ENCODE measurements at places on chromosomes 2 and 18. TPM values are rescaled to one million over a fixed set of nuclear protein-coding genes. Genes with fewer than 3 reads are reported as not detected.

- no peak overlapping the region for H3K4me3 ChIP-seq
- H3K27me3 ChIP-seq: no peaks in the 10 kb centered on the region
- H3K27ac ChIP-seq: no peak overlapping the region
- H3K36me3 ChIP-seq: peaks cover 5% of the 10 kb centered on the region
- peaks cover 23% of the 10 kb centered on the region for H3K4me1 ChIP-seq
These were observed 24.3 kb upstream of the UBE2F start for GRCh38 chr2:237942513-237942899.

- no peaks in the 10 kb centered on the region for H3K27me3 ChIP-seq
- H3K27ac ChIP-seq: no peak overlapping the region
- H3K4me1 ChIP-seq: peaks cover 39% of the 10 kb centered on the region
These were observed 37.5 kb upstream of the NPAS2 start for GRCh38 chr2:100782380-100782878.

DNA sequence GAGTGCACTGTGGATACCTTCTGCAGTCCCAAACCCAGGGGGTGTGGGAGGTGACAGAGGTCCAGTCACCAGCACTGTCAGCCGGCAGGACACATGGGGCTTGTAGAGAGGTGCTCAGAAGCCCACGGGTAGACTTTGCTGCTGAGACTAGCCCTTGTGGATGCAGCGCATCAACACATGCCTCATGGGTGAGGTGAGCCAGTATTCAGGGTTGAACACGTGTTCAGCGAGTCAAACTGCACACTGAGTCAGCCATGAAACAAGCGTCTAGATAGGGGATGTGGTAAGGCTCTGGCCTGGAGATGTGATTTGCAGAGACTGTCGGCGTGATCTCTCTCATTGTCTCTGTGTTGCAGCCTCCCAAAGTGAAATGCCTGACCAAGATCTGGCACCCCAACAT, 35.8 kb upstream of the SCLY start:
- peaks cover 12% of the 10 kb centered on the region for H3K4me1 ChIP-seq
- H3K27me3 ChIP-seq: no peaks in the 10 kb centered on the region
- H3K4me3 ChIP-seq: no peak overlapping the region
- no peak overlapping the region for H3K27ac ChIP-seq

Gene OTX1
- total RNA-seq: 1.4 TPM

Gene SPHKAP
- total RNA-seq: not detected

- no peak overlapping the region for H3K27ac ChIP-seq
- H3K27me3 ChIP-seq: peaks cover 41% of the 10 kb centered on the region
- DNase-seq: no peak
- no peaks in the 10 kb centered on the region for H3K4me1 ChIP-seq
- no peaks in the 10 kb centered on the region for H3K36me3 ChIP-seq
These were observed 13.5 kb upstream of the SIX3 start for GRCh38 chr2:44927985-44928482.

Gene EPB41L3
- not detected for total RNA-seq

Gene FSHR
- total RNA-seq: not detected

- H3K27me3 ChIP-seq: no peaks in the 10 kb centered on the region
- DNase-seq: no peak
- peak overlapping the region; percentile 54 for H3K4me3 ChIP-seq
- peaks cover 34% of the 10 kb centered on the region for H3K4me1 ChIP-seq
- peak overlapping the region; percentile 95 for H3K27ac ChIP-seq
These were observed 25.1 kb upstream of the CREB1 start for GRCh38 chr2:207504513-207505170.

DNA sequence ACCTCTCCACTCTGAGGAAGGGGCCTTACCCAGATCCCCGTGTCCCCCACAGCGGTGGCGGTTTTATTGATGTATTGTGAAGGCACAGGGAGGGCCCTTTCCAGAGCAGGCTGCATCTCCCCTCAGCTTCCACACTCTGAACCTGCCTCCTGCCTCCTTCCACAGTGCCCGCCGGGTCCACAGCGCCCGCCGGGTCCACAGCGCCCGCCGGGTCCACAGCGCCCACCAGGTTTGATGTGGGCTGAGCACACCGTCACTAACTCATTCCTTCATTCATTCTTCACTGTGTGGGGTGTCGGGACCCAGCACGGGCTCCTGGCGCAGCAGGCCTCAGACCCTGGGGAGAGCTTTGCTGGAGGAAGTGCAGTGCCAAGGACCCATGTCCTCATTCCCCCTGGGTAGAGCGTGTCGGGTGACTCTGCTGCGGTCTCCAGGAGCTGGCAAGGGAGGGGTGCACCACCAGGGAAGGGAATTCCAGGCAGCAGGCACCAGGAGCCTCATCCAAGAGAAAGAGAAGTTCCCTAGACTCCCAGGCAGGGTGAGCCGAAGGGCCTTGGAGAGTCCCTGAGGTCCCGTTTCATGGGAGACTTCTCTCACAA, 57.1 kb downstream of the HPCAL1 start:
- H3K27ac ChIP-seq: no peak overlapping the region
- no peak overlapping the region for H3K4me3 ChIP-seq
- DNase-seq: no peak

Gene MYO7B
- total RNA-seq: not detected

Gene CRYBA2
- total RNA-seq: not detected

- peak; percentile 60 for DNase-seq
- H3K36me3 ChIP-seq: no peaks in the 10 kb centered on the region
- H3K4me1 ChIP-seq: no peaks in the 10 kb centered on the region
These were observed 17.6 kb upstream of the BOK start for GRCh38 chr2:241540771-241541561.

DNA sequence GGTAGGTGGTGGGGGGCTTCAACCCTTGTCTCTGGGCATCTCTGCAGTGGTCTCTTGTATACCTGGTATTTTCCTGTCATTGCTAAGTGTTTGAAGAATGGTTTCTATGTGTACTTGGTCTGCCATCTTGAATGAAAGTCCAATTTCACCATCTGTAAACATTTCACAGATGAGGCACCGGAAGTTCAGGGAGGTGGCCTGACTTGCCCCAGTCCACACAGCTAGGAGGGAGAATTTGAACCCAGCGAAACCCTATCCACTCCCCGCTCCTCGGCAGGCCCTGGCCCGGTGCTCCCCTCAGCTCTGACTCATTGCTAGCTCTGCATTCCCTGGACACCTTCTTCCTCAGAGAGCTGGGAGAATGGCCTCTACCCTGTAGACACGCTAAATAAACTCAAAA, 30.5 kb downstream of the ZAP70 start:
- peak; percentile 38 for DNase-seq
- H3K4me3 ChIP-seq: no peak overlapping the region
- peaks cover 9% of the 10 kb centered on the region for H3K36me3 ChIP-seq
- H3K4me1 ChIP-seq: peaks cover 32% of the 10 kb centered on the region

Gene DCDC2C
- total RNA-seq: not detected

DNA sequence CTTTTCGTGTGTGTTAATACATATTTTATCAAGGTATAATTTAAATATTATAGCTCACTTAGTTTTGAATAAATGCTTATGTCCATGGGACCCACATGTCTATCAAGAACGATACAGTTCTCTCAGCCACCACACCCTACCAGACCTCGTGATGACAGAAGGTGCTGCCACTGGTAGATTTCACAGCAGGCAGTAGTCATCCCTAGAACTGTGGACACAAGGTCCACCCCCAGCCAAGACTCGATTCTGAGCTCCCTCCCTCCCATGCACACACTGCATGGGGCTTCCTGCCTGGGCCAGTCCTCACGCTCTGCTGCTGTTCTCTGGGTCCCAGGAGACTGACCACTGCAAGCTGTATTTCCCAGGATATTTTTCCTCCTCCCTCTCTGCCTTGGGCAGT, 26.5 kb upstream of the CREB1 start:
- DNase-seq: no peak
- peaks cover 34% of the 10 kb centered on the region for H3K4me1 ChIP-seq
- peak overlapping the region; percentile 95 for H3K27ac ChIP-seq
- H3K36me3 ChIP-seq: no peaks in the 10 kb centered on the region

- peak; percentile 8 for DNase-seq
- H3K4me3 ChIP-seq: no peak overlapping the region
- H3K4me1 ChIP-seq: no peaks in the 10 kb centered on the region
- no peaks in the 10 kb centered on the region for H3K36me3 ChIP-seq
- no peaks in the 10 kb centered on the region for H3K27me3 ChIP-seq
These were observed 1046.7 kb upstream of the SLC39A10 start for GRCh38 chr2:194610297-194610696.

DNA sequence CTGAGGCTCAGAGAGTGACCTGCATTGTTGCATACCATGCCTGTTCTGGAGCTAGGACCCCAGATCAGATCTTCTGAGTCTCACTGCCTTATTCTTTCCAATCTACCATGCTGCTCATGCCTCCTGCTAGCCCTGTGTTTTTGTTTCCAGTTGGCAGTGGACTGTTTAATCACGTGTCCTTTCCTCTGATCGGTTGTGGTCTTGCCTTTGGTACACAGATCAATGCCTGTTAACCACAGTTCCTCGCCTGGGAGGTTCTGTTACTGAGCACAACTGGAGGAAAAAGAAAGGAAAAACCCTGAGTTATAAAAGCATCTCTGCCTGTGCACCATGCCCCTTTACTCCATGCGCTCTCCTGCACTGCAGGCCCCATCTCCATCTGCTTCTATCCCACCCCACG, 329.1 kb downstream of the SETBP1 start:
- H3K4me1 ChIP-seq: peaks cover 18% of the 10 kb centered on the region
- no peak overlapping the region for H3K4me3 ChIP-seq
- H3K36me3 ChIP-seq: no peaks in the 10 kb centered on the region
- no peak overlapping the region for H3K27ac ChIP-seq
- DNase-seq: no peak

GRCh38 chr2:66869076-66869475, 434.2 kb downstream of the MEIS1 start:
- peaks cover 23% of the 10 kb centered on the region for H3K4me1 ChIP-seq
- no peak overlapping the region for H3K4me3 ChIP-seq
- H3K27me3 ChIP-seq: no peaks in the 10 kb centered on the region
- no peak overlapping the region for H3K27ac ChIP-seq
- peaks cover 13% of the 10 kb centered on the region for H3K36me3 ChIP-seq

Gene OBSL1
- 29.0 TPM for total RNA-seq

Gene RAB17
- 10.6 TPM for total RNA-seq

Gene DSG1
- total RNA-seq: not detected

- no peaks in the 10 kb centered on the region for H3K36me3 ChIP-seq
- H3K27me3 ChIP-seq: no peaks in the 10 kb centered on the region
- no peak overlapping the region for H3K27ac ChIP-seq
- no peak overlapping the region for H3K4me3 ChIP-seq
- peaks cover 15% of the 10 kb centered on the region for H3K4me1 ChIP-seq
- no peak for DNase-seq
These were observed 55.8 kb upstream of the TNP1 start for GRCh38 chr2:216915557-216916150.

Gene VAMP8
- total RNA-seq: 49.9 TPM

GRCh38 chr2:227696990-227697679, 20.7 kb downstream of the SLC19A3 start:
- no peaks in the 10 kb centered on the region for H3K36me3 ChIP-seq
- H3K4me1 ChIP-seq: no peaks in the 10 kb centered on the region
- no peak overlapping the region for H3K27ac ChIP-seq

Gene NEU4
- total RNA-seq: not detected

- no peaks in the 10 kb centered on the region for H3K27me3 ChIP-seq
- DNase-seq: peak; percentile 68
- H3K36me3 ChIP-seq: peaks cover 11% of the 10 kb centered on the region
These were observed 222.9 kb downstream of the PTPRM start for GRCh38 chr18:7789856-7790552.

DNA sequence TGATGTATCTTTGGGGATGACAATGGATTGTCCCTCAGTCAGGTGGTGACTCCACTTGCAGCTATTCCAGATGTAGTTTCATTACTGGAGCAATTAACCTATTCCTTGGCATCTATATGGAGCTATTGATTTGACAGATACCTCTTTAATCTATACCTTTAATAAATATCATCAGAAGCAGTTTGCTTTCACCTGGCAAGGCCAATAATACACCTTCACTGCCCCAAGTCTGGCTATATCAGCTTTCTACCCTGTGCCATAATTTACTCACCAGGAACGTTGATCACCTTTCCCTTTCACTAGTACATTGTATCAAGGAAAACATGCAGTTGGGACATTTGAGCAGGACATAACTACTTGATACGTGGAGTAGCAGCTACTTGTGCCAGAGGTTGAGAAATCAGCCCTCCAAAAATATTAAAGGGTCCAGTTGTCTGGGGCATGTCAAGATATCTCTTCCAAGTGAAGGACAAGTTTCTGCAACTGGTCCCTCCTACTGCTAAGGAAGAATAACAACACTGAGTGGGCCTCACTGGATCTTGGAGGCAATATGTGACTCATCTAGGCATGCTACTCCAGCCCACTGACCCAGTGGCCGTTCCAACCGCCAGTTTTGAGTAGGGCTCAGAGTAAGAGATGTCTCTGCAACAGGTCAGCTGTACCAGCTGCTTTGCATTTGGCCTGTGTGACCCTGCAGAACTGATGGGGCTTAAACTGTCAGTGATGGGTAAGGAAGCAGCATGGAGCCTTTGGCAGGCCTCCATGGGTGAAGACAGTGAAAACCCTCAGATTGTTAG, 67.0 kb downstream of the PSMG2 start:
- H3K4me1 ChIP-seq: peaks cover 6% of the 10 kb centered on the region
- H3K36me3 ChIP-seq: peaks cover 5% of the 10 kb centered on the region
- no peak for DNase-seq
- H3K4me3 ChIP-seq: no peak overlapping the region
- no peaks in the 10 kb centered on the region for H3K27me3 ChIP-seq

DNA sequence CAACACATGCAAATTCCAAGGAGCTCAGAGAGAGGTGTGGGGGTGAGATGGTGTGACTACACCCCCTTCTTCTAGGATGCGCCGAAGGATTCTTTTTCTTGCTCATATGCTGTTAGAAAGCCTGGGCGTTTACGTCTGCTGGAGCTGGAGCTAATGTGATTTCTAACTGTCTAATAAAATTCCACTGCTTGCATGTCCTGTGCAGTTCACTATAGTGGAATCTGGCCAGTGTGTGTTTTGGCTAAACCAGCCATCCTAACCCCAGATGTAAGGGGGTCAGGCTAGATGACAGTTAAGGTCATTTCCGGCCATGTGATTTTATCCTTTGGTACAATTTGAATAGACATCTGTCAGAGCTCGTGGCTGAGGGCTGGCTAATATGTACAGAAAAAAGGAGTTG, 194.1 kb downstream of the PRKCE start:
- H3K27me3 ChIP-seq: no peaks in the 10 kb centered on the region
- no peak overlapping the region for H3K4me3 ChIP-seq
- no peak overlapping the region for H3K27ac ChIP-seq
- no peak for DNase-seq

GRCh38 chr2:102473020-102473419, at the start of gene SLC9A4:
TSS of gene SLC9A4 (plus strand) at chr2:102473226. CDS start at chr2:102473760, 534 bp downstream.
- DNase-seq: peak; percentile 62
- no peaks in the 10 kb centered on the region for H3K36me3 ChIP-seq
- no peak within 1 kb of the TSS for H3K4me3 ChIP-seq
- no peak within 1 kb of the TSS for H3K27ac ChIP-seq
- H3K4me1 ChIP-seq: no peaks in the 10 kb centered on the region

GRCh38 chr18:36518839-36519238, 221.3 kb downstream of the FHOD3 start:
- no peak overlapping the region for H3K27ac ChIP-seq
- no peaks in the 10 kb centered on the region for H3K36me3 ChIP-seq
- H3K4me1 ChIP-seq: no peaks in the 10 kb centered on the region
- no peak overlapping the region for H3K4me3 ChIP-seq

- no peak overlapping the region for H3K4me3 ChIP-seq
- H3K4me1 ChIP-seq: no peaks in the 10 kb centered on the region
- DNase-seq: no peak
These were observed 531.8 kb downstream of the LRP1B start for GRCh38 chr2:141598982-141599381.

GRCh38 chr2:129004940-129005490, 686.3 kb upstream of the HS6ST1 start:
- no peaks in the 10 kb centered on the region for H3K36me3 ChIP-seq
- no peak for DNase-seq
- H3K27me3 ChIP-seq: no peaks in the 10 kb centered on the region
- H3K27ac ChIP-seq: no peak overlapping the region
